Stimulated activated naive B cell treated with anti-CD40 and anti-IgM and Interleukin-4, amounts not matched to agents 10 μg/mL and 1 μg/mL and 100 μg/mL, for 72 hours (primary cell): ENCODE measurements at places on chromosomes 11 and 22.
A peak's percentile ranks its signal among the peaks of the same experiment; 100 is the strongest.

GRCh38 chr11:97637701-97638100 is 1247.9 kb downstream of the JRKL start:
- no peak for DNase-seq

GRCh38 chr22:23709107-23709506 is 18.3 kb downstream of the RGL4 start:
- DNase-seq: no peak

- peak; percentile 28 for DNase-seq
These were observed 96.9 kb downstream of the TRMU start for GRCh38 chr22:46432164-46433068.

DNA sequence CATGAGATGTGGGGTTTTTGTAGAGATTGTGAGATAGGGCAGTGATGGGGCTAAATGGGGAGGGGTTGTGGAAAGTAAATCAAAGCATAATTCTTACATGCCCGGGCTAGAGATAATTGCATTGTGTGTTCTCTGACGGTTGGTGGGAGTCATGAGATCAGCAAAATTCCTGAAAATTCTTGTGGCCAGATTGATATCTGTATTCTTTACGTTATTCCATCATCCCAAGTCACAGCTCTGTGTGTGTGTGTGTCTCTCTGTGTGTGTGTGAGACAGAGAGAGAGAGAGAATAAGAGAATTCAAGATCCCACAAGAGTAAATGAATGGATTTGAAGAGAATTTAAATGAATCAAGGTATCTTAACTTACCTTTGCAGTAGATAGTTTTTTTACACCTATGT is 138.6 kb upstream of the ARHGAP20 start:
- no peak for DNase-seq

- no peak for DNase-seq
These were observed 513.6 kb downstream of the METTL15 start for GRCh38 chr11:28621753-28622152.

GRCh38 chr22:46576556-46577367 is 39.3 kb upstream of the CELSR1 start:
- no peak for DNase-seq

DNA sequence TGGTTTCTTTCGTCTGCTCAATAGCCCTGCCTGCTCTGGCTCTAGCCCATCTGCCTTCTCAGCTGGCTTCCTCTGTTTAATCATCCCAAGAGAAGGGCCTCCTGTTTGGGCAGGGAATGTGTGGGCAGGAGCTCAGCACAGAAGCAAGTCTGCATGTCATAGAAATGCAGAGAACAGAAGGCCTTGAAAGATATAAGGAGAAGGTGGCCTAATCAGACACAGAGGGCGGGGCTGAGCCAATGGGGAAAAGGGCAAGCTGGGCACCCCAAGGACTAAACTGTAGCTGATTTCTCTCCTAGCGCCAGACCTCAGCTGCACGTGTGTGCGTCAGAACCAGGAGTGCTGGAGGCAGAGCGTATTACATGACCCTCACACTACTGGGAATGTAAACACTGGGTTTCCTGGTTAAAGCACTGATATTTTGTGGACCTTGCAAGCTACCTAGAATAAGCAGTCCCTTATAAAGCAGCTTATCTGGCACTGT is 7.6 kb upstream of the CCKBR start:
- no peak for DNase-seq

GRCh38 chr11:114598461-114598860 is 2.9 kb upstream of the NXPE4 start:
- no peak for DNase-seq

DNA sequence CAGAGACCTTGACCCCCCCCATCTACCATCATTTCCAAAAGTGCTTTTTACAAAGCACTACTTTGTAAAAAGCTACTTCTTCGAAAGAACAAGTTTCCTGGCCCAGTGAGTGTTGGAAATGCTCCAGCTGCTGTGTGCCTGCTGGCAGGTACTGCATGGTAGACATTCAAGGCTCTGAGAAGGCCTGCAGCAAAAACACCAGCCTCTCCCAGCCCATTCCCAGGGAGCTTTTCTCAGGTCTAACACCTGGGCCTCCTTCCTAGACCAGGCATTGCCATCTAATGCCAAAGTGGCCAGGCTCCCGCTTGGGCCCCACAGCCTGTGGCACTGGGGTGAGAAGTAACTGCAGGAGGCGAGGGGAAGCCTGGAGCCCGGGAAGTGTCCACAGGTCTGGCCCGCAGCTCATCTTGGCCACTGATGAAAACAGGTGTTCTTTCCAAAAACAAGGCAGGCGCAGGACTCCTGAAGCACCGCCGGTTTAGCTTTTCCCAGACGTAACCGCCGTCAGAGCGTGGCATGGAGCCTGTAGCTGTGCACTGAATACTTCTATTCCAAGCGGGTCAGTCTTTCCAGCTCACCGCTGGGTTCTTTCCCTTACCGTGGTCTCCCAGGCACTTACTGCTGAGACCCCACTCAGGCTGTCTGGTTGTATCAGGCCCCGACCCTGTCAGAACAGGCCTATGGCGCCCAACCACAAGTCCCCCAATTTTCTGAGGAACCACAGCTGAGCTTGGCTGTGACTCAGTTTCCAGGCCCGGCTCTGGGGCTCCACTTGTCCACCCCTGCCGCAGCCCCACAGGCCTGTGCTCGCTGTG is 1.2 kb upstream of the TCIRG1 start:
- DNase-seq: no peak

GRCh38 chr11:61731952-61732675 is 20.3 kb upstream of the MYRF start:
- DNase-seq: no peak

DNA sequence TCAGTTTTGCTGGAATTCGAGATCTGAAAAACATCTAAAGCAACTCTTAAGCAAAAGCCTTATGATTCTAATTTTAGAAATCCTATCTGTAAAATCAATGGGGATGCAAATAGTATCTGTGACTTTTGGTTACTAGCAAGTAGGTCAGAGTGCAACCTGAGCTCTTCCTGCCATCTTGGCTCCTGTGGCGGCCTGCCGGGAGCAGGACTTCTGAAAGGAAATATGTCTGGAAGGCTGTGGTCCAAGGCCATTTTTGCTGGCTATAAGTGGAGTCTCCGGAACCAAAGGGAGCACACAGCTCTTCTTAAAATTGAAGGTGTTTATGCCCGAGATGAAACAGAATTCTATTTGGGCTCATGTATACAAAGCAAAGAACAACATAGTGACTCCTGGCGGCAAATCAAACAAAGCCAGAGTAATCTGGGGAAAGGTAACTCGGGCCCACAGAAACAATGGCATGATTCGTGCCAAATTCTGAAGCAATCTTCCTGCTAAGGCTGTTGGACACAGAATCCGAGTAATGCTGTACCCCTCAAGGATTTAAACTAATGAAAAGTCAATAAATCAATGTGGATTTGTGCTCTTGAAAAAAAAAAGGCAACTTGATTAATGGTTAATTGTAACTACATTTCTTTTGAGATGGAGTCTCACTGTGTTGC is 1.7 kb downstream of the SAMM50 start:
- no peak for DNase-seq

GRCh38 chr11:133525976-133526375 is 6.3 kb downstream of the OPCML start:
- DNase-seq: no peak

GRCh38 chr11:17813391-17814059 is 78.9 kb downstream of the KCNC1 start:
- DNase-seq: no peak

GRCh38 chr11:10862446-10862845 is 4.6 kb upstream of the ZBED5 start:
- no peak for DNase-seq
